ENCODE measurements at places on chromosomes 4 and X.
A peak's percentile ranks its signal among the peaks of the same experiment; 100 is the strongest.

GRCh38 chr4:80264825-80265224, 1.6 kb upstream of the FGF5 start:
- no peak for DNase-seq

DNA sequence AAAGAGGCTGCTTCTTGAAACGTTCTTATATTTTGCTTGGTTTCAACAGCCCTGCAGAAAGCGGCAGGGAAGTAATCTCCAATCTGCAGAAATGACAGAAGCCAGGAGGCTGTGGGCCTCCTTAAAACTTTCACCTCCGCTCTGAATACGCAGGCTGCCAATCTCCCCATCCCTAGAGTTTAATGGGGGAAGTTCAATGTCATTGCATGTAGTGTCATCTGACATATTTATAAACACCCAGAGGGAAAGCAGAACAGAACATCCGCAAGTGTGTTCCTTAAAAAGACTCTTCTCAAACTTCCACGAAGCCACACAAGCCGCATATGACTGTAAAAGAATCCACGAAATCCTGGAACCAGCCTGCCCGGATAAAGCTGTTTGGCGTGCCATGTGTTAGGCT, 148.8 kb upstream of the TBL1X start:
- no peak for DNase-seq

DNA sequence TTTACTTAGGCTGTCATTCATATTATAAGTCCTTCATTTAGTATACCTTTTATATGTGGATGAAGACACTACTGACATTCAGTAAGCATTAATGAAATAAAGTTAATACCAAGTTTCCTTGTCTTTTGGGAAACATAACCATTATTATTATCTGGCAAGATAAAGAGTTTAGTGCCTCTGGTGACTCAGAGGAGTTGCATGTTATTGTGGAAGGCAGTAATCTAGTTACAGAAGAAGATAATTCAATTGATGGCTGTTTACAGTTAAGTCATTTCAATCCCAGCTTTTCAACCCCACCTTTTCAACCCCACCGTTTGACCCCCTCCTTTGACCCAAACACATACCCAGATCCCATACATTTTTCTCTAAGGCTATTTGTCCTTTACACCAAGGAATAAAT, 143.8 kb downstream of the FANCB start:
- DNase-seq, result no peak

DNA sequence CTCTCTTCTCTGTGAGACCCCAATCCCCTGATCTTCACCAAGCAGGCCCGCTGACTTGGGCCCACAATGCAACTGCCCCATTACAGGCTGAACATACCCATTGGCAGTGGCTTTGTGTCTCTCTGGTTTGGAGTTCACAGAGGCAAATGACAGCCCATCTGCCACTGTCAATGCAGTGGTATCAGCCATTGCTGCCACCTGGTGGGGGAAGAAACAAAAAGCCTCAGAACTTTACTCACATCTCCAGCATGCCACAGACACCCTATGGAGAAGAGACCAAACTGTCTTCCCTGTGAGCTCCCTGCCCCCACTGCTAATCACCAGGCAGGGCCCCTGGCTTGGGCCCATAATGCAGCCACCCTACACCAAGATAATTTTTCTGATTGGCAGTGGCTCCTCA, 729.3 kb upstream of the ACTRT1 start:
- peak; percentile 5 for DNase-seq

DNA sequence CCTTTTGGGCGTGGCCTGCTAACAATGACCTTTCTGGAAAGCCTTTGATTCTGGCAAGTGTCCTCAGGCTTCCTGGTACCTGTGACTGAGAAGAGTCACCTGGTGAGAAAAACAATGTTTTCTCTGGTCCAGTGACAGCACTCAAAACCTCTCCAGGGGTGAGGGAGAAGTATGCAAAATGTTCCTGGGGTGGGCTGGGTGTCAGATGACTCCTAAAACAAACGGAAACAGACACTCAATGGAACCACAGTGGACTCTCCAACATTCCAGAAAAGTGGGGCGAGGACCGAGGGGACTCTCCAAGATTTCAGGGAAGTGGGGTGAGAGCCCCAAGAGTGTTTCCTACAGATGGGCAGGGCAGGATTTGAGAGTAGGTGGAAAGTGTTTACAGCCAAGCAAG, 69.5 kb downstream of the ANAPC4 start:
- no peak for DNase-seq

DNA sequence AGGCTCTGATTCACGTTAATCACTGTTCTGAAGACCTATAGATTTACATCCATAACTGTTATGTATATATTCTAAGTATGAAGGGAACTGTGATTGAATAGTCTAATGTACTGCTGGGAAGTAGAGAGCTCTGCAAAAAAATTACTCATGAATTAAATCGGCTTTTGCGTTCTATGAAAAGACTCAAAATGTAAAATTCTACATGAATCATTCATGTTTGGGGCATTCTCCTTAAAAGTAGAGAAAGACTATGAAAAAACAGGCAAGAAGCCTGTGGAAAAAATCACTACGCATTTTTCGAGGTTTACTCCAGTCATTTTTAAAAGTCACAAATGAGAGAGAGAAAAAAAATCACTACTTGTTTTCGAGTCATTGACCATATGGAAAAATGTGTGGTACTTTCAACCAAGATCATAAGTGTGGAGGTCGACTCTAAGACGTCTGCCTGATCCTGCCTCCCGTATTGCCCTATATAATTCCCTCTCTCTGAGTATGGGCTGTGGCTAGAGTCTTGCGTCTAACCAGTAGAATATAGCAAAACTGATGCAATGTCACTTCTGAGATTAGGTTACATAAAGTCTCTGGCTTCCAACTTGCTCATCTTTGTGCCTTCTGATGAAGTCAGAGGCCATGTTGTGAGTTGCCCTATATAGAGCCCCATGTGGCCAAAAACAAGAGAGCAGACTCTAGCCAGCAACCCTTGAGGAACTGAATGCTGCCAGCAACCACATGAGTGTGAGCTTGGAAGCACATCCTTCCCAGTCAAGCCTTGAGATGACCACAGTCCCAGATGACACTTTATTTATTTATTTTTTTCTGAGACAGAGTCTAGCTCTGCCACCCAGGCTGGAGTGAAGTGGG, 32.1 kb upstream of the VEGFD start:
- peak; percentile 15 for DNase-seq

DNA sequence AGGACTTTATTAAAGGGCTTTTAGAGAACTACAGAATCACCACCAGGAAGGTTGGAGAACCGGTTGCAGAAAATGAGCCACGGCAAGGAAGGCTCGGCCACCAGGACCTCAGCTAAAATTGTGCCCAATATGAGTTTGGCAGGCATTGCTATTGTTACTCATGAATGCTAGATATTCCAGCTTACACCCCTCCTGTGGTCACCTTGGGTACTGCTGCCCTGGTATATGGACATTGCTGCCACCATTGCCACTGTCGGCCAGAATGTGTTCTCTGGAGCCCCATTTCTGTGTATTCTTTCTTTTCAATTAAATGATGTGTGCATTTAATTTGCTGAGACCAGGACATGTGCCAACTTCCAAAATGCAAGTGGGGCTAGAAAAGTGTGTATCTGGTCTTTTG, 626.7 kb upstream of the BOD1L1 start:
- peak; percentile 18 for DNase-seq

All from GM12865 (cell line).